ENCODE measurements at places on chromosomes 1 and 21. TPM values are rescaled to one million over a fixed set of nuclear protein-coding genes. Genes with fewer than 3 reads are reported as not detected.

RNU1-1 gene
- total RNA-seq, result 2,384 TPM

BMP8A gene
- total RNA-seq, result 0.40 TPM

PINK1 gene
- 43.6 TPM for total RNA-seq

EXO1 gene
- total RNA-seq, result 6.4 TPM

ADAMTS4 gene
- total RNA-seq, result 7.8 TPM

SPRR2F gene
- total RNA-seq, result not detected

- DNase-seq, result no peak
Measured at GRCh38 chr1:14292520-14292919, 306.0 kb upstream of the KAZN start.

GRCh38 chr1:3312898-3313575 lies 141.4 kb upstream of the ARHGEF16 start:
- DNase-seq, result peak; percentile 97

DNA sequence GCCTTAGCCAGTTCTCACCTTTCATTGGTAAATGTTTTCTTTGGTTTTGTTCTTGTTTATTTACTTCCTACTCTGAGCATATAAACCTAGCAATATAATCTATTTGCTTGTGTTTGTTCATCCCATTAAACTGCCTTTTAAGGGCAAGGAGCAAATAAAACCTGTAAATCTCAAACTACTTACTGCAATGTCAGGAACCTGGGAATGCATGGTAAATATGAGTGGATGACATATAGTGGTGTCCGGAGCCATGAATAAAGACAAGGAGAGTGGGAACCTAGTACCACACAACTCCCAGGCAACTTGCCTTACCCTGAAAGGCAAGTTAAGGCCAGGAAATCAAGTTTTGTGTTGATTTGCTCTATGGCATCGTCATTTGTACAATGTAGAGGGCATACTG lies 1133.7 kb upstream of the NCAM2 start:
- no peak for DNase-seq

DNA sequence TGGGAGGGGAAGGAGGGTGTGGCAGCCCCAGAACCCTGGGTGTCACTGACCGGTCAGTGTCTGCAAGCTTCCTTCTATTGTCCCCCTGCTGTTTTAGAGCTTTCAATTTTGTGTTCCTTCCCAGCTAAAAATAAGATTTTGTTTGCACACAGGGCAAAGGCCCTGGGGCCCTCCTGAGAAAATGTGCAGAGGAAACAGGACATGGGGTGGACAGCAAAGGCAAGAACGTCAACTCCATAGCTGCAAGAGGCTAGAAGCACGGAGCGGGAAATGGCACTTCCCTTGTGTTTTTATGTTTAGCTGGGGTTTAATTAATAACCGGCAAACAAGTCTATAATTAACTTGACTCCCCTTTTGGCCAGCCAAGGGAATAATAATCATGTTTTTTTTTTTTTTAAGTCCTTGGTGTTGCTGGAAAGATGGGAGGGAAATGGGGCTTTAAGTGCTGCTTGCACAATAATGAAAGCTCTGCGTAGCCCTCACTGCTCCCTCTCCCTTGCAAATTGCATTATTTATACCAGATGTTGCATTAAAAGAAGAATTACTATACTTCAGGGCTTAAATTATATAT lies 261.4 kb upstream of the USP24 start:
- DNase-seq, result peak; percentile 70

DNA sequence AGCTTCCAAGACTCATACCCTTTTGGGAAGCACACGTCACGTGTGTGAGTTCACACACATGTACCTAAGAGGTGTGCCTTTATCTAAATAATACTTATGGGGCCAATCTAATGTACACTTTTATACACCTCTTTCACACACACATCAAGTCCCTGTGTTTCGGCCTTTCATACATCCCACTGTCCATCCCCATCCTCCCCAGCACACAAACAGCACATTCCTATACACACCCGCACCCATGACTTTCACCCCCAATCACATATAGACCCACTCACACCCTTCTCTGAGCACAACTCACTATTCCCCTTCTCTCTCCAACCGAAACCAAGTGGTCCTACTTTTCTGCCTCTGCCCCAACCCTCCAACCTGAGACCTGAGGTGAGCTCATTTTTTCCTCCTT lies 3.5 kb downstream of the MEX3A start:
- no peak for DNase-seq

- DNase-seq, result peak; percentile 67
Measured at GRCh38 chr1:202143768-202144401, 652 bp downstream of the ARL8A start.

All from muscle of leg (tissue), 16 donors.